ENCODE measurements at places on chromosomes 12 and 14.

DNA sequence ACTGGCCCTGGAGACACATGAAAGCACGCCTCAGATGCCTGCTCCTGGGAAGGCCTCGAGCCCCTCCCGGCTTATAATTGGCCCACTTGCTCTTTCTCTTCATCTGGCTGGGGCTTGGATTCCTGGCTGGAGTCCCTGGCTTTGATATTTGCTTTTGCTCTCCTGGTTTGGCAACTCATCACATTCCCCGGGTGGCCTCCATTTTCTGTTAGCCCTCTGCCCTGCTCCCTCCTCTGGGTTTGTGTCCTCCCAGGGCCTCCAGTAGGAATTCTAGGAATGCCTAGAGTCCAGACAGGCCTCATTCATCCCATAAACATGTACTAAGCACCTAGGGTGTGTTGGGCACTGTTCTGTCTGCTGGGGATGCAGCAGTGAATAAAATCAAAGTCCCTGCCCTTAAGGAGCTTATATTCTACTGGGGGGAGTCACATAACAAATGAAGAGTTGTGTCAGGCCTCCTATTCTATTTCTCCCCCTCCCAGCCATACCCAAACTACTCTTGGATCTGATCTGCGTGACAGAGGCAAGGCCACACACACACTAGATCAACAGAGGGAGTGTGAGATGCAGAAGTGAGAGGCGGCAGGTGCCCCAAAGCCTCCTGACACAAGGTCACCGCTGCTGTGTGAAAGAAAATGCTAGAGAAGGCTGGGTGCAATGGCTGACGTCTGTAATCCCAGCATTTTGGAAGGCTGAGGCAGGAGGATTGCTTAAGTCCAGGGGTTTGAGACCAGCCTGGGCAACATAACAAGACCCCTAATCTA is 21.3 kb upstream of the TSPAN9 start:
- DNase-seq, result peak; percentile 62

DNA sequence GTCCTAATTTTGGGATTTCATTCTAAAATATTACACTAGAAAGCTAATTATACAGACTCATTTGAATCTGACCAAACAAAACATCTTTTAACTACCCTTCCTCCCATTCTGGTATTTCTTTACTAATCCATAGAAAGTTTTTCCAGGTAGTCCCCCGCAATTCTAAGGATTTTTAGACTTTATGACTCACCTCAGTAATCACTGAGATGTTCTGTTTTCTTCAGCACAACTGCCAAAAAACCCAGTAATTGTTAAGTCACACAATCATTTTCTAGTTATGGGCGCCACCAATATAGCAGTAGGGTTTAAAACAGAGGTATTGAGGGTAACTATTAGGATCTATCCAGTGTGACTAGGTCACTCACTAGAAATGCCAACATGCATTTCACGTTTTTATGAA is 1.6 kb upstream of the ARID4A start:
- peak; percentile 24 for DNase-seq

- no peak for DNase-seq
Observed at GRCh38 chr14:86515195-86515594, 985.3 kb downstream of the FLRT2 start.

- peak; percentile 27 for DNase-seq
Observed at GRCh38 chr12:120399531-120399930, 30.6 kb upstream of the MSI1 start.

DNA sequence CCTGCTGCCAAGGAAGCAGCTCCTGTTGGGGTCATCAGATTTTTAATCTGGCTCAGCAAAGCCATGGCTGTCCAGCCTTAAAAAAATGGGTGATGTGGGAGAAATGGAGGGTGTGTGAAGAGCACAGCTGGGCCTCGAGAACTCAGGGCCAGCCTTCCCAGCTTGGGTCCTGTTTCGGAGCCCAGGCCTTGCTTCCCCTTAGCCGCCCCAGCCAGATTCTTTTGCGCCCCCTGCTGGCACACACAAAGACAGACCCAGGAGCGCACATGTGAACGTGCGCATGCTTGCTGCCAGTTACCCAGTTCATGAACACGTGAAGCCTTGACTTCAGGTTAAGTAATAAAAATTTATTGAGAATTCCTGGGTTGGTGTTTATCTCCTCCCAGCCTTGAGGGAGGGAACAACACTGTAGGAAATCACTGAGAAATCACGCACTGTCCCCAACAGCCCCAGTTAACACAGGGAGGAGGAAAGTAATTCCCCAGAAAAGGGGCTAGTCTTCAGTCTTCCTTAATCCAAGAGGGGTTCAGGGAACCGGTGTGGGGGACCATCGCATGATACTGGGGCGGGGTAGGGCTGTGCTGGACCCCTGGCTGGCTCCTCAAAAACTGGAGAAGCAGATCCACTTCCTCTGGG is 5.3 kb downstream of the PHB2 start:
- DNase-seq, result peak; percentile 78

GRCh38 chr14:89750281-89750755 is 204.2 kb downstream of the EFCAB11 start:
- no peak for DNase-seq

- peak; percentile 52 for DNase-seq
Observed at GRCh38 chr12:108638141-108638827, 4.6 kb upstream of the SELPLG start.

GRCh38 chr14:68703093-68703492 is 89.8 kb downstream of the ZFP36L1 start:
- peak; percentile 85 for DNase-seq

DNA sequence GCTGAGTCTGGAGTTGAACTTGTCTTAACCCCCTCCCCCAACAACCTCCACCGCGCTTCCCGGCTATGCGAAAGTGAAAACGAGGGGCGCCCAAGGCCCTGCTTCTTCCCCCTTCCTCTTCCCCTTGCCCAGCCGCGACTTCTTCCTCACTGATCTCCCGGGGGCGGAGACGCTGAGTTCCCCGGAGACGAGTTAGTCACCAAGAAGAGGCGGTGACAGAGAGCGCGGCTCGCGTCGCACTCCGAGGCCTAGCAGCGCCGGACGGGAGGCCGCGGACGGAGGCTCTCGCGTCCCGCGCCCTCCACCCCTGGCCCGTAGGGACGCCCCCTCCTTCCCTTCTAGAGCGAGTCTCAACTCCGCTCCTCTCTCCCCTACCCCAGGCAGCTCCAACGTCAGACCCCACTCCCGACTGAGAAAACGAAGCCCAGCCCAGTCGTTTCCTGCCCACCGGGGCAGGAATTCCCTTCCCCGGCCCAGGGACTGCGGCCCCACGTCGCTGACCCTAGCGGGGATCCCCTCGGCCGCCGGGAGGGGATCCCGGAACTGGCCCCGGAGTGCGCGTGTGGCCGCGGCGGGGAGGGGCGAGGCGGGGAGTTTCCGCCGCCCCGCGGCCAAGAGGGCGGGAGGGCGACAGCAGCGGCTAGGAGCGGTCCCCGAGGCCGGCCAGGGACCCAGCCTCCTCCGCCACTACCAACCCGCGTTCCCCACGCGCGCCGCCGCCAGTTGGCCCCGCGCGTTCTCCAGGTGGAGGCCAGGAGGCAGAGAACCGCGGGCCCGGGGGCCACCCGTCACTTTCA is 1.4 kb downstream of the BAZ1A start:
- peak; percentile 88 for DNase-seq

GRCh38 chr12:49703647-49704137 is 3.5 kb downstream of the FMNL3 start:
- DNase-seq, result peak; percentile 89

GRCh38 chr14:99684410-99684934 is 374 bp downstream of the CYP46A1 start:
- DNase-seq, result peak; percentile 19

DNA sequence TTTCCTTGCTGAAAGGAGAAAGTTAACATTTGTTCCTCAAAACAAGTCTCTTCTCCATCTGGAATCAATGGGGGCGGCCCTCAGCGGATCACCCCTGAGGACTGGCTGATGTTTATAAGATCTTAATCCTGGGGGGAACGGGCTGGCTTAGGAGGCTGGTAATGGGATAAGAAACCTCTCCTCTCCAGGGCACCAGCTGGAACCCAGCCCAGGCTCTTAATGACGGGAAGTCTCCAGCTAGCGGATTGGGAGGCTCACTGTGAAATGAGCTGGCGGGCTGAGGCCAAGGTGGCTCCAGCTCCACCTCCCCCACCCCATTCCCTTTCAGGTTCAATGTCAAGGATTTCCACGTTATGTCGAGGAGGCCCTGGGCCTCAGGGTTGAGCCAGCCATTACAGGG is 1133.0 kb downstream of the VRK1 start:
- DNase-seq, result no peak

DNA sequence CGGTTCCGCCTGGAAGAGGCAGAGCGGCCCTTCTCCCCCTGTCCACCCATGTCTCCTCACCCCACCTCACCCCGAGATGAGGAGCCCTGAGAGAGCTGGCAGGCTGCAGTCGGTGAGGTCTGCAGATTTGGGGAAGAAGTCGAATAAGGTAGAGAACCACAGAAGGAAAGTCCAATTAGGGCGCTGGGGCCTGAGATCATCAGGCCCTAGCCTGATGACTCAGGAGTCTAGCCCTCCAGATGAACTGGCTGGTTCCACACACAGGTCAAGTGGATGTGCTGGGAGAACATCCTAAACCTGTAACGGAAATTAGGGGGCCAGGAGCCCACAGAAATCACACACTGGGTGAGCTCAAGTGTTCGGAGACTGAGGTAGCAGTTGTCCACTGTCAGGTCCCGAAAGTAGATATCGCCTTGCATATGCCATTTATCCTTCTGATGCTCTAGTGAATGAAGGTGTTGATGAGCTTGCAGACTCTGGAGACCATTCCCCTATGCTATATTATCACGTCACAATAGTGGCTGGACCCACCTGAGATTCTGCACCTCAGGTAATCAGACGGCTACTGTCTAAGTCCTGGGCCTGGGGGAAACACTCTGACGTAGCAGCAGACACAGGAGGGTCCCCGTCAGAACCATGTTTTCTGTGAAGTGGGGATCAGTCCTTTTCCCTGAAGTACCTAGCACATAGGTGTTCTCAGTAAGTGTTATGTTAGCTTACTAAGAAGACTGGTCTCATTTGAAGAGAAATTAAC is 886 bp upstream of the METTL17 start:
- no peak for DNase-seq

- no peak for DNase-seq
Observed at GRCh38 chr12:95997911-95998510, 1.9 kb upstream of the HAL start.

- DNase-seq, result no peak
Observed at GRCh38 chr12:46260913-46261476, 7.8 kb downstream of the SLC38A1 start.

- no peak for DNase-seq
Observed at GRCh38 chr12:7021956-7022355, 3.7 kb upstream of the LPCAT3 start.

DNA sequence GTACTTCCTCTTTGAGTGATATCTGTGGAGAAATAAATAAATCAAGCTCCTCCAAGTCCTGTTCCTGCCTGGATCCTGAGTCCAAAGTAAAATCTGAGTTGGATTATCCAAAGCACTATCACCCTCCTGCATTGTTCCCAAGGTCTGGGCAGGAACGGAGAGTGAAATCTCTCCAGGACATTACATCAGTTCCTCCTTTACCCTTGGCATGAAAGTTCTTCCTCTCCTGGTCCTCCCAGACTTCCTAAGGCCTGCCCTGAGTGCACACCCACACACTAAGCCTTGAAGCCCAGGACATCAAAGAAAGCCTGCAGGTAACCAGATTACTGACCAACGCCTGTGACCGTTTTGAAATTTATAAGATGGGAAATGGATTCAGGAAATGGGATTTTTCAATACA is 206.8 kb upstream of the BCL2L14 start:
- DNase-seq, result peak; percentile 28

DNA sequence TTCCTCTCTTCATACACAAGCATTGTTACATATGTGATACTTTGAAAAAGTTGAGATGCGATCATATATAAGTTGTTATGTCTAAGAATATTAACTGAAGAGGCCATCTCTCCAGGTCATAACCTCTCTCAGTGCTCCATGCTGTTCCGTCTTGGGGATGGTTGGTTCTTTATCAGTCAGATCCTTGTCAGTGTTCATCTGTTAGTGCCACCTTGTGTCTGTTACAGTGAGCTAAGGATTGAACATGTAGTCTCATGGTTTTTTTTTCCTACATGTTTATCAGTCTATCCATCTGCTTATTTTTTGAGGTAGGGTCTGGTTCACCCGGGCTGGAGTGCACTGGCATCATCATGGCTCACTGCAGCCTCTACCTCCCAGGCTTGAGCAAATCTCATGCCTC is 30.5 kb downstream of the EP400 start:
- DNase-seq, result no peak

- DNase-seq, result peak; percentile 89
Observed at GRCh38 chr12:20492251-20492760, 124.0 kb downstream of the PDE3A start.

DNA sequence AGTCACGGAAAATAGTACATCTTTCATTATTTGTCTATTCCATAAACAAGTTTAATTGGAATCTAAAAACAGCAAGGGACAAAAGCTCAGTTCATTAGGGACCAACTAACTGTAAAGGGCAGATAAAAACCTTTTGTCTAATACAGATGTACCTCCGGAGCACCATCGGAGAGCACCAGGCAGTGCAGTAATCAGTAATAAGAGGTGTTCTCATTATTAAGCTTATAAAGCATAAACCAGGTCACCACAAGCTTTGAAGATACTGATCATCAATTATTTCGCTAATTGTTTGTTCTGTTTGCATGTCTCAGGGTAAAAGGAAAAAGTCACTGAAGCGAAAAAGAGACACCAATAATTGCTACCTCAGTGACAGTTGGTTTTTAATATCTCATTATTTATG is 207.3 kb upstream of the PRKD1 start:
- no peak for DNase-seq

DNA sequence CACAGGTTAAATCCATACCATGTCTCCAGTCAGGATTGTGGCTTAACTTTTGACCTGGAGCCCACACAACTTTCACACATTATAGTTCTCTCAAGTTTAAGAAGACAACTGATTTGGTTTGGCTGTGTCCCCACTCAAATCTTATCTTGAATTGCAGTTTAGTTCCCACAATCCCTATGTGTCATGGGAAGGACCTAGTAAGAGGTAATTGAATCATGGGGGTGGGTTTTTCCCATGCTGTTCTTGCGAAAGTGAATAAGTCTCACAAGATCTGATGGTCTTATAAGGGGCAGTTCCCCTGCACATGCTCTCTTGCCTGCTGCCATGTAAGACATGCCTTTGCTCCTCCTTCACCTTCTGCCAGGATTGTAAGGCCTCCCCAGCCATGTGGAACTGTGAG is 38.2 kb upstream of the PARP11 start:
- no peak for DNase-seq

GRCh38 chr12:88182416-88182815 is 40.3 kb downstream of the TMTC3 start:
- no peak for DNase-seq

DNA sequence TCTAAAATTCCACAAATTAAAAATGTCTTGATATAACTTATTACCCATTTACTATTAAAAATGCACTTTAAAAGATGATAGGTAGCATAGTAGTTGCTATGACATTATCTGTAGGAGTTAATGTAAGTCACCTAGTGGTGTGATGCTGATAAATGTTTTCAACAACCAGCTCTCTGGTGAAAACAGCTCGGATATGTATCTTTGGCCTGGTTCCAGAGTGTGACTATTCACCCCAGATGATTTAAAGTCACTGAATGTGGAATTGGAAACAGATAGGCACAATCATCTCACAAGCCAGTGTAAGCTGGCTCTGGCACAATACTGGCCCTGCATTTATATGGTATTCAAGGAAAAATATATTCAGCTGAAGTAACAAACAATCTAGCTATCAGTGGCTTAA is 9.2 kb upstream of the CCDC196 start:
- DNase-seq, result peak; percentile 55

GRCh38 chr12:57811028-57811755 is 7.3 kb downstream of the AVIL start:
- DNase-seq, result no peak

Data from fibroblast of skin of right biceps (primary cell).